ENCODE measurements at places on chromosomes 12 and 14. TPM values are rescaled to one million over a fixed set of nuclear protein-coding genes. Genes with fewer than 3 reads are reported as not detected.

The TBC1D30 gene
- 0.07 TPM for total RNA-seq

The SMOC1 gene
- not detected for total RNA-seq

The LGR5 gene
- total RNA-seq: not detected

The CCDC177 gene
- not detected for total RNA-seq

The FGF23 gene
- not detected for total RNA-seq

The CLEC4C gene
- total RNA-seq: not detected

The MYH6 gene
- total RNA-seq: not detected

Measured in T-cell (primary cell).